A673 (cell line): ENCODE measurements at places on chromosomes 6 and 20. TPM values are rescaled to one million over a fixed set of nuclear protein-coding genes. Genes with fewer than 3 reads are reported as not detected.

OPRM1 gene
- not detected in 2 replicates for total RNA-seq

- no peak overlapping the region for H3K4me3 ChIP-seq
- H3K27ac ChIP-seq = no peak overlapping the region
- H3K27me3 ChIP-seq = no peaks in the 10 kb centered on the region
Observed at GRCh38 chr6:149118737-149119653, 198.5 kb upstream of the TAB2 start.

- no peaks in the 10 kb centered on the region for H3K36me3 ChIP-seq
- no peak overlapping the region for H3K27ac ChIP-seq
Observed at GRCh38 chr20:50992733-50993457, 30.0 kb downstream of the KCNG1 start.

DNA sequence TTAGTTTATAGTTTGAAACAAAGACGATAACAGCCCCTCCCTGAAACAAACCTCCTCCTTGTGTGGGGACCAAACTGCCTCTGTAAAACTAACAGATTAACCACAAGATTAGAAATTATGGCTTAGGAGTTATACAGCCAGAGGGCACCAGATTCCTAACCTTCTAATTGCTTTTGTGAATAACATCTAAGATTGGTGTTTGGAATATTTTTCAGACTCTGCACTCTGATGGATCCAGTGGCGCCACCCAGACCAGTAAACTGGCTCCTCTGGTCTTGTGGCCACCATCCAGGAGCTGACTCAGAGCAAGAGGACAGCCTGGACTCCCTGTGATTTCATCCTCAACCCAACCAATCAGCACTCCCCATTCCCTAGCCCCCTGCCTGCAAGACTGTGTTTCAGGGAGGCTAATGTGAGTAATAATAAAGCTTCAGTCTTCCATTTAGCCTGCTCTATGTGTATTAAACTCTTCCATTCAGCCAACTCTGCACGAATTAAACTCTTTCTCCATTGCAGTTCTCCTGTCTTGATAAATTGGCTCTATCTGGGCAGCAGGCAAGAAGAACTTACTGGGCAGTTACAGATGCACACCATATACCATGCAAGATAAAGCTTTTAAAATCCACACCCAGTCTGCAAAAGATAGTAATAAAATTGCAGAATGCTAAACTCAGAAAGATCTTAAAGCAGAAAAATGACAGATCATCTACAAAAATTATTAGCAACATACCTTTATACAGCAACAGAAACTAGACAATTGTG, 58.5 kb upstream of the SLC22A16 start:
- peaks cover 38% of the 10 kb centered on the region for H3K27me3 ChIP-seq
- H3K4me3 ChIP-seq = no peak overlapping the region
- H3K27ac ChIP-seq = no peak overlapping the region
- H3K4me1 ChIP-seq = peaks cover 8% of the 10 kb centered on the region
- H3K36me3 ChIP-seq = no peaks in the 10 kb centered on the region

GRCh38 chr20:58077282-58077681, 151.2 kb downstream of the ANKRD60 start:
- no peak for DNase-seq
- no peaks in the 10 kb centered on the region for H3K36me3 ChIP-seq

GRCh38 chr20:63290677-63291472, 2.1 kb upstream of the COL20A1 start:
- no peaks in the 10 kb centered on the region for H3K4me1 ChIP-seq
- no peak overlapping the region for H3K4me3 ChIP-seq
- peaks cover 15% of the 10 kb centered on the region for H3K27me3 ChIP-seq
- peak; percentile 60 for DNase-seq
- H3K36me3 ChIP-seq = no peaks in the 10 kb centered on the region

SLC13A3 gene
- total RNA-seq = 1.3 and 1.4 TPM in 2 replicates

DNA sequence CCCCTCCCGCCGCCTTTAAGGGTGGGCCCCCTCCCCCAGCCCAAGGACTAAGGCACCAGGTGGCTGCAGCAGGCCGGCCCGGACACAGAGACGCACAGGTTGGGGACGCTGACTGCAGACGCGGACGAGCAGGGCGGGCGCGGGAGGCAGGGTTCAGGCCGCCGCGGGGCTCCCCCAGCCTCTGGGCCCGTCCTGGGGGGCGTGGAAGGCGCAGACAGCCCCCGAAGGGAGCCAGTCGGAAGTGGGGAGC, 9.3 kb downstream of the DUSP15 start:
- H3K27ac ChIP-seq = no peak overlapping the region
- peaks cover 47% of the 10 kb centered on the region for H3K27me3 ChIP-seq
- no peaks in the 10 kb centered on the region for H3K36me3 ChIP-seq
- peaks cover 4% of the 10 kb centered on the region for H3K4me1 ChIP-seq
- H3K4me3 ChIP-seq = peak overlapping the region; percentile 52

OXT gene
- total RNA-seq = not detected in 2 replicates

- H3K27ac ChIP-seq = no peak overlapping the region
- H3K36me3 ChIP-seq = peaks cover 86% of the 10 kb centered on the region
- H3K27me3 ChIP-seq = no peaks in the 10 kb centered on the region
- DNase-seq = no peak
- H3K4me1 ChIP-seq = peaks cover 4% of the 10 kb centered on the region
Observed at GRCh38 chr6:110216140-110216539, 35.9 kb downstream of the CDC40 start.

- no peak for DNase-seq
- H3K27me3 ChIP-seq = no peaks in the 10 kb centered on the region
- H3K36me3 ChIP-seq = peaks cover 50% of the 10 kb centered on the region
- no peak overlapping the region for H3K27ac ChIP-seq
Observed at GRCh38 chr20:38001981-38002380, 31.3 kb downstream of the TTI1 start.

RAB5IF gene
- total RNA-seq = 124 and 150 TPM in 2 replicates

GRCh38 chr20:45985573-45985972, 13.6 kb upstream of the ZNF335 start:
- no peak for DNase-seq
- H3K27ac ChIP-seq = no peak overlapping the region
- H3K4me1 ChIP-seq = no peaks in the 10 kb centered on the region
- H3K36me3 ChIP-seq = no peaks in the 10 kb centered on the region
- H3K27me3 ChIP-seq = no peaks in the 10 kb centered on the region

DNA sequence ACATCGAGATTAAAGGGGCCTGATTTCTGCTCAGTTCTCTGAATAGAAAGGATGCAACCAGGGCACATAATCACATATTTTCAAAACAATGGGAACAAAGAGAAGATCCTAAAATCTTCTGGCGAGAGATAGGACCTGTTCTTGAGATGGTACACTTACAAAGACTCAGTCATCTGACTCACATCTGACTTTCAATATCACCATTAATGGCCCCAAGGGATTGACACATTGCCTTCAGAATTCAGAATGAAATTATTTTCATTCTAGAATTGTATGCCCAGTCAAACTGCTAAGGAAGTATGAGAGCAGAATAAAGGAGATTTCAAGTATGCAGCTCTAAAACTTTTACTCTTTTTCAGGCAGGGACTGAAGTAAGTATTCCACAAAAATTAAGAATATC, 240.7 kb upstream of the POU3F2 start:
- no peak for DNase-seq
- no peaks in the 10 kb centered on the region for H3K36me3 ChIP-seq
- no peaks in the 10 kb centered on the region for H3K4me1 ChIP-seq
- H3K27me3 ChIP-seq = no peaks in the 10 kb centered on the region
- H3K27ac ChIP-seq = no peak overlapping the region

NINL gene
- 31.5 and 36.8 TPM in 2 replicates for total RNA-seq

DNA sequence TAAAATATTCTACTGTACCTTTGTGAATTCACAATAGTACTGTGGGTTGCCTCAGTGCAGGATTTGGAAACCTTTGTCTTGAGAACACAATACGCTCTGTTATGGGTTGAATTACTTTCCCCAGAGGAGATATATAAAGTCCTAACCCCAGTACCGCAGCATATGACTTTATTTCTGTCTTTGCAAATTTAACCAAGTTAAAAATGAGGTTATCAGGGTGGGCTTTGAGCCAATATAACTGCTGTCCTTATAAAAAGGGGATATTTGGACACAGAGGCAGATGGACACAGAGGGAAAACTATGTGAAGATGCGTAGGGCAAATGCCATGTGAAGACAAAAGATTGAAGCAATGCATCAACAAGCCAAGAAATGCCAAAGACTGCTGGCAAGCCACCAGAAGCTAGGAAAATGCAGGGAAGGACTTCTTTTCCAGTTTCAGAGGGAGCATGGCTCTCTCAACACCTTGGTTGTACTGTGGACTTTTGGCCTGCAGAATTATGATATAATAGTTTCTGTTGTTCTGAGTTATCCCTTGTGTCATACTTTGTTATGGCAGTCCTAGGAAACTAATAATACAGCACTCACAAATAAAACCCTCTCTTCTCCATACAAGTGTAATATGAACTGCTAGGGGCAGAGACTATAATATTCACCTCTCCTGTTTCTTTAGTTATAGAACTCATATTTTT, 292.6 kb upstream of the SPTLC3 start:
- no peak overlapping the region for H3K27ac ChIP-seq
- H3K4me1 ChIP-seq = no peaks in the 10 kb centered on the region
- H3K36me3 ChIP-seq = no peaks in the 10 kb centered on the region
- H3K27me3 ChIP-seq = no peaks in the 10 kb centered on the region
- no peak for DNase-seq

CBLN4 gene
- not detected in 2 replicates for total RNA-seq

GRCh38 chr6:85134172-85134571, 315.7 kb upstream of the NT5E start:
- DNase-seq = no peak
- no peak overlapping the region for H3K4me3 ChIP-seq
- no peaks in the 10 kb centered on the region for H3K36me3 ChIP-seq
- no peaks in the 10 kb centered on the region for H3K4me1 ChIP-seq

MROH8 gene
- 1.6 and 2.0 TPM in 2 replicates for total RNA-seq

THEMIS gene
- not detected in 2 replicates for total RNA-seq
